Thymus (tissue), 14 donors: ENCODE measurements at places on chromosomes 5 and 9. TPM values are rescaled to one million over a fixed set of nuclear protein-coding genes. Genes with fewer than 3 reads are reported as not detected.
A peak's percentile ranks its signal among the peaks of the same experiment; 100 is the strongest.

The PRDM9 gene
- total RNA-seq: not detected

The CTXN3 gene
- not detected for total RNA-seq

The TMOD1 gene
- total RNA-seq: 0.42 TPM

The ANKRA2 gene
- 25.5 TPM for total RNA-seq

The PROB1 gene
- 0.76 TPM for total RNA-seq

The C9orf50 gene
- total RNA-seq: 0.05 TPM

GRCh38 chr5:126454081-126454480 is 30.9 kb downstream of the GRAMD2B start:
- H3K36me3 ChIP-seq: peaks cover 3% of the 10 kb centered on the region
- no peak for DNase-seq
- H3K27ac ChIP-seq: no peak overlapping the region

GRCh38 chr9:89605465-89606048 is 745 bp downstream of the GADD45G start:
- peaks cover 42% of the 10 kb centered on the region for H3K4me1 ChIP-seq
- H3K27me3 ChIP-seq: peaks cover 78% of the 10 kb centered on the region
- no peaks in the 10 kb centered on the region for H3K36me3 ChIP-seq

DNA sequence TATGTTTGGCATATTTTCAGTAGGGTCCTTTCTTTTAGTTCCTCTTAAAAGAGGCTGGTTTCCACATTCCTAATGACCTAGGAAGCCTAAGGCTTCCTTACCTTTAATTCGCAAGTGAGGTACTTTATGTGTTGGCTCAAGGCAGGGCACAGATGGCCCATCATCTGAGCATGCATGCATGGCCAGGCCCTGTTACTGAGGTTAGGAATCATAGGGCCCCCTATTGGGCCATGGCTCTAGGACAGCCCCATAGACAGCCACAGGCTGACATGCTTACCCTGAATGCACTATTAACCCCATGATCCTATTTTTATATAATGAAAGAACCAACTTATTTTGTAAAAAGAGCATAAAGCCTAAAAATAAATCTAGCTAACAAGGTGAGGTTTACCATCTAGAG is 271.4 kb downstream of the ELAVL2 start:
- DNase-seq: no peak
- no peaks in the 10 kb centered on the region for H3K36me3 ChIP-seq
- no peaks in the 10 kb centered on the region for H3K4me1 ChIP-seq
- no peak overlapping the region for H3K27ac ChIP-seq
- H3K27me3 ChIP-seq: no peaks in the 10 kb centered on the region

DNA sequence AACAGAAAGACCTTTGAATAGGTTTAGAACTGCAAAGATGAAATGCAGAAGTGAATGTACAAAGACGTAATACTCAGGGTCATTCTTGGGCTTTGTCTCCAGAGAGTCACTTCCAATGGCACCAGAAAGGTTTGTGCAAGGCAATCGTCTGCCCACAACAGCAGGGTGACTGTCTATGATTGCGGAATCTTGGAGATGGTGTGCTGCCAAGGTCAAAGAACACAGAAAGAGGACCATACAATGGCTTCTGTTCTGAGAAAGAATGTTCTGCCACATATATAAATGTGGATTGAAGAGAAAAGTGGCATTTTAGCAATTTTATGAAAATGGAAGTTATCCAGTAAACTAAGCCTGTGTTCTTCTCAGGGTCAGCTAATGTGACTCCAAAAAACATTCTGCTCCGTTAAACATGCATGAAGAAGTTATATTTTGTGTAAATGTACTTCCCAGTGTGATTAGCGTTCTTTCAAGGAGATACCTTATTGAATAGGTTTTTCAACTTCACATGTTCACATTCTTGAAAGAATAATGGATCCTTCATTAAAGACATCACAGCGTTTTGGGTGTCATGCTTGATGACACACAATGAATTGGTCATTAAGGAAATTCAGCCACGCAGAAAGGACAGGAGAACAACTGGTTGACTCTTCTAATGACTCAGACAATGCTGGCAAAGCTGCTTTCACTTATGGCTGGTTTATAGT is 73.4 kb upstream of the CDH6 start:
- no peaks in the 10 kb centered on the region for H3K4me1 ChIP-seq
- H3K4me3 ChIP-seq: no peak overlapping the region
- no peak overlapping the region for H3K27ac ChIP-seq
- H3K27me3 ChIP-seq: no peaks in the 10 kb centered on the region

- no peak for DNase-seq
- peaks cover 2% of the 10 kb centered on the region for H3K4me1 ChIP-seq
- H3K27me3 ChIP-seq: no peaks in the 10 kb centered on the region
- no peak overlapping the region for H3K27ac ChIP-seq
- no peak overlapping the region for H3K4me3 ChIP-seq
These were observed 178.5 kb upstream of the GNA14 start for GRCh38 chr9:77826621-77827020.

- H3K36me3 ChIP-seq: no peaks in the 10 kb centered on the region
- peaks cover 3% of the 10 kb centered on the region for H3K27me3 ChIP-seq
- no peak overlapping the region for H3K4me3 ChIP-seq
- H3K27ac ChIP-seq: no peak overlapping the region
- no peaks in the 10 kb centered on the region for H3K4me1 ChIP-seq
These were observed 7.9 kb upstream of the ENTREP1 start for GRCh38 chr9:69317081-69317480.

- no peaks in the 10 kb centered on the region for H3K36me3 ChIP-seq
- H3K4me1 ChIP-seq: peaks cover 63% of the 10 kb centered on the region
- peak; percentile 94 for DNase-seq
- H3K27ac ChIP-seq: peak overlapping the region; percentile 97
- peak overlapping the region; percentile 37 for H3K4me3 ChIP-seq
- no peaks in the 10 kb centered on the region for H3K27me3 ChIP-seq
These were observed 41.8 kb downstream of the FYB1 start for GRCh38 chr5:39177631-39177964.

GRCh38 chr5:39231705-39232525 is 12.6 kb upstream of the FYB1 start:
- no peak for DNase-seq
- H3K4me1 ChIP-seq: no peaks in the 10 kb centered on the region
- peak overlapping the region; percentile 41 for H3K27ac ChIP-seq
- no peaks in the 10 kb centered on the region for H3K27me3 ChIP-seq
- no peak overlapping the region for H3K4me3 ChIP-seq

DNA sequence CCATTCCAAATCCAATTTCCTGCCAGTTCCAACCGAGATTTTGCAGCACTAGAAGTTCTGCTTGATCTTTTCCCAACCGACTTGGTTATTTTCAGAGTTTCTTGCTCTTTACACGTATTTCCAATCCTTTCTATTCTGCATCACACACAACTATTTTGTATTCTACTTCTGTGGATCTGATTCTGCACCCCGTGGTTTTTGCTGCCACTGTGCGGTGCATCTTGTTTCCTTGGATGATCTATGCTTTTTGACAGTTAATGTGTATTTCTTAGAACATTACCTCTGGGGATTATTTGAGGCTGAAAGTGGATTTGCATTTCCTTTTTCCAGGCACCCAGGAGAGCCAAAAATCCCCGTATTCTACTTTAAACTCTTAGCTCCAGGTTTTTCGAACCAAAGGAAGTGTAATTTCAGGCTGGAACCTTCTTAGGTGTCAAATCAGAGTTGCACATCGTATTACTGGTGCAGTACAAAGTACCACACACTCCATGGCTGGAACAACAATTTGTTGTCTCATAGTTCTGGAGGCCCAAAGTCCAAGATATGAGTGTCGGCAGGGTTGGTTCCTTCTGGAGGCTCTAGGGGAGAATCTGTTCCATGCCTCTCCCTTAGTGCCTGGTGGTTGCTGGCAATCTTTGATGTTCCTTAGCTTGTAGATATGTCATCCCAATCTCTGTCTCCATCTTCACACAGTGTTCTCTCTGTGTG is 14.7 kb upstream of the SARDH start:
- no peak for DNase-seq
- H3K36me3 ChIP-seq: no peaks in the 10 kb centered on the region

- no peak overlapping the region for H3K27ac ChIP-seq
- no peaks in the 10 kb centered on the region for H3K4me1 ChIP-seq
- no peak overlapping the region for H3K4me3 ChIP-seq
These were observed 371.7 kb upstream of the IRX4 start for GRCh38 chr5:2254406-2254805.
